ENCODE measurements at places on chromosomes 4 and X.

DNA sequence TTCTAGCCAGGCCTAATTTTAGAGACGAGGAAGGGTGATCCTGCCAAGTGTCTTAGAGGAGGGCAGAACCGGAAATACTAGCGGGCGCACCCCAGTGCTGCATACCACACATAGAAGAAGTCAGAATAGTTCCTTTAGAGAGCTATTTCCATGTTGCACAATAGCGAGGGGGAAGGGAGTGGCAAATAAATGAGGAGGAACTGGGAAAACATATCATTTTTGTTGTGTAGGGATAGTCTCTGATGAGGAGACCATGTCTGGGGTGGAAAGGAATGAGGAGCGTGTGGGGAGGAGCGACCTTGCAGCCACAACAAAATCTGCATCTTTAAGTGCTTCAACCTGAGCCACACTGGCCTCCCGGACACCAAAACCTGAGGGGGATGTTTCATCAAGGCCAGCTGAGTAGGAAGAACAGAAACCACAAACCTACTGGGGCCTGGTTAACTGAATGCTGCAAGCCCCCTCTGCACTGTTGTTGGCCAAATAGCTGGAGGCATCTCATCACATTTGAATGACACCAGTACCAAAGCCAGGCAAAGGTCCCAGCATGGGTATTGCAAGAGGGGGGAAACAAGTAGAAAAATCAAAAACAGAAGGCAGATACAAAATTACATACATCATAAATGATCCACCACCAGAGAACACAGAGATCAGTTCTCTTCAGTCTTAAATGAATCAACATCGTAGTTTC is 26.7 kb upstream of the C1QTNF7 start:
- DNase-seq, result peak; percentile 57

GRCh38 chrX:38845426-38845825 is 44.2 kb downstream of the MID1IP1 start:
- no peak for DNase-seq

DNA sequence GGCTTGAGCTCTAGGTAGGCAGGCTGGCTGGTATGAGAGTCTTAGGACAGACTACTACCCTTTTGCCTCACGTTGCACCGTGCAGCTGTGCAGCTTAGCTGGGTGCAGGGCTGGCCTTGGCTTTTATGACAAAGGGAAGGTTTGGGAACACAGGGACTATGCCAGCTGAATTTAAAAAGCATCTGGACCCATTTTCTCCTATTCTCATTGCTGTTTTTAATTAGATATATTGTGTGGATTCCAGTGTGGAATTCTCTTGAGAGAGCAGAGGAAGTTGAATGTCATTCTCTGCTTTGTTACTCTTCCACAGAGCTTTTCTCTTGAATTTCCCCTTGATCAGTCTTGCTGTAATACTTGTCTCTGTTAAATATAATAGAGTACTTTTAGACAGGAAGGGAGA is 192.7 kb downstream of the ZNF330 start:
- DNase-seq, result no peak

GRCh38 chrX:72057331-72057730 is 74.4 kb downstream of the RTL5 start:
- DNase-seq, result no peak

DNA sequence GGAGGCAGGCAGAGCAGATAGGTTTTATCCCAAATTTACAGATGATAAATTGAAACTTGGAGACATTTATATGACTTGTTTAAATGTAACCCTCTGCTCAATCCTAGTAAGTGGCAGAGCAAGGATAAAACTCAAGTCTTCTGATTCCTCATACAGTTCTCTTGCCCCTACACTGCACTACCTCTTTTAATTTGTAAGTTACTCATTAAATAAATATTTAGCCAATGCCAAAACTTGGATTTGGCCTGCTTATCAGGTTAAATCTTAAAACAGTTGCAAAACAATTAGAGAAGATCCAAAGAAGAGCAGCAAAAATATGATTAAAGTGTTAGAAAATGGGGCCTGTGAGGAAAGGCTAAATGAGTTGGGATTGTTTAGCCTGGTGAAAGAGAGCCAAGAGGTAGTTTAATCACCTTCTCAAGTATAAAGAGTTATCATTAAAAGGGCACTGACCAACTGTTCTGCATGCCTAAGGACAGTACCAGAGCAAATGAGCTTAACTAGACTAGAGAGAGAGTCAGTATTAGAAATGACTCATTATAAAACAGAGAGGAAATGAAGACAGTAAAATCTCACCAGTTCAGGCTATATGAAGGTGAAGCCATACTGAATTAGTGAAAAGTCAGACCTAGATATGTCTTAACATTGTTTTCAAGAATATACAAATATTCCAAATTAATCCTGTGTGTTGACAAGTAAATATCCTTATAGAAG is 146.3 kb downstream of the GRIA3 start:
- no peak for DNase-seq

DNA sequence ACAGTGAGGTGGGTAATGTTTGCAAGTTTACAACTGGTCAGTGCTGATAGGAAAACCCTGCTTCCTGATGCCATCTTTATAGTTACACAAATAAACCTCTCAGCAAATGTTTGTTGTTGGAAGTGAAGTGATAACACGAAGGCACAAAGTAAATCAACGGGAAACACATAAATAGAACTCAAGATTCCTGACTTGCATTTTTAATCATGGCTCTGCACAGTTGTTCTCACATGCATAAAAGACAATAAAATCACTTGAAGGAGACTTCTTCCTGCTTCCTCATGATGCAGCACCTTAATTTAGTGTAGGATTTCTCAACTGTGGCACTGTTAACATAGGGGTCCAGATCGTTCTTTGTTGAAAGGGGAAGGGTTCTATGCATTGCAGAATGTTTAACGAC is 907.7 kb downstream of the RAB28 start:
- DNase-seq, result no peak

- no peak for DNase-seq
Measured at GRCh38 chr4:40183615-40184411, 13.0 kb upstream of the RHOH start.

- DNase-seq, result no peak
Measured at GRCh38 chr4:85491527-85491926, 16.6 kb downstream of the ARHGAP24 start.

DNA sequence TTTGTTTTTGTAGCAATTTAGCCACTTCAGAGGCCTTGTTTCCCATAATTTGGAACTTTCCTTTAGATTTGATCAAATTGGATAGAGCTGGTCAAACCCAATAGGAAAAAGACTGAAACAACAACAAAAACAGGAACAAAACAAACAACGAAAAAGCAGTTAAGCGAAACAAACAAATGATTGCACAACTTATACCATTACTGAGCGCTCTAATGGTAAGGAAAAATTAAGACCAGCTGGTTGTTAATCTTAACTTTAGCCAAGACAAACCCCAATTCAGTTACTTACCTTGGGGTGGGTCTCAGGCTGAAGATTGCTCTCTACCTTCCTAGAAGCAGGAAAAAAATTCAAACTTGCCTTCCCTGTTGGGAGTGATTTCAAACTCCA is 38.3 kb downstream of the SPCS3 start:
- no peak for DNase-seq

- DNase-seq, result no peak
Measured at GRCh38 chr4:140094438-140095420, 59.3 kb downstream of the MAML3 start.

DNA sequence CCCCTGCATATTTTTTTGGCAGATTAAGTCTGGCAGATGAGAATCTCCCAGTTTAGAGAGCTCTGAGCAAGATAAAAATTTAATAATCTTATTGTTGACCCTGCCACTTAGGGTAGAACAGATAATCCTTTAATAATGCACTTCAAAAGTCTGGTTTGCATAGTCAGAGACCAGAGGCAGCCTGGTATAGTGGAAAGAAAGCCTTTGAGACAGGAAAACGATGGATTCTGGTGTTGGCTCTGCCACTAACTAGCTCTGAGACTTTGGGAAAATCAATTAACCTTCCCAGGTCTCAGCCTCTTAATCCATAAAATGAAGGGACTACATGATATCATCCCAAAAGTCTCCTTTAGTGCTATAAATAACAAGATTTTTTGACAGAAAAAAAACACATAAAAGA is 824.5 kb downstream of the STIM2 start:
- no peak for DNase-seq

DNA sequence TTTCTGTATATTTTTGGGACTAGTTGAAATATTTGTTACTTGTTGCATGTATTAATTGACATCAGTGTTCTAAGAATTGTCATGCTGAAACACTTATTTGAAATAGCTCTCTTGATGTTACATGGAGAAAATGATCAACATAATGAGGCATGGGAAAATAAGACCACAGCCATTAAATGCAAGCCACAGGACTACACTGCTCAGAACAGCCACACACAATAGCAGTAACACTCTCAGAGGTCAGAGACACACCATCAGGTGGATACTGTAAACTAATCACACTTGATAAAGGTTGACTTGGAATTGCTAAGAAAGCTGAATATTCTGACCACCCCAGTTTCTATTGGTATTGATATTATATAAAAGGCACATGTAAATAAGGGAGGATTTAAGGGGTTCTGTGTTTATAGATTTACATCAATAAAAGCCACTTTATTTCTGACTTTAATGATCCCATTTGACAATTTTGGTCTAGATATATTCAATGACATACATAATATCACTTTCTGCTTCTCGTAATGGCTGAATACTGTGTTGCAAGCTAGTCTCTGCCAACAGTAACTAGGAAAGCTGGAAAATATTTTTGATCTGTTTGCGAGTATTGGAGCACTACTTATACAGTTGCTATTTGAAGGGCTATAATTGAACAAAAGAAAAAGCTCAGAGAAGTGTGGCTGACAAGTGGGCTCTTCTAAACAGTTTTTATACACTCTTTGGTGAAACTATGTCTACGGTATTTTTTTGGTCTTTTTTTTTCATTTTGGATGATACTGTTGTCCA is 876.5 kb upstream of the INTU start:
- no peak for DNase-seq

DNA sequence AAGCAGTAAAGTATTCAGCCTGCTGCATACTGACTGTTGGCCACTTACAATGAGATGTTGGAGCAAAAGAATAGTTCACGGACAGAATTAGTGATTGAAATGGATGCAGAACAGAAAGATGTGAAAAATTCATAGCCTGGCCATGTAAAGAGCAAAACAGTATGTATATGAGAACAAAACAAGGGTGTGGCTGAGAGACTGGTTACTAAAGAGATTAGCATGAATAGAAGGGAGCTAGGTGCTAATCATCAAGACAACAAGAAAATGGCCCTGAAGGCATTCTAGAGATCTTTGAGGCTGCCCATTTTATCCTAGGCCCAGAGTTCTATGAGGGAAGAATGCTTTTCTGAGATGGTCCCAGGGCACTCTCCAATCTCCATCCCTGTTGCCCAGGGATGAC is 208.5 kb downstream of the ARHGEF9 start:
- no peak for DNase-seq

DNA sequence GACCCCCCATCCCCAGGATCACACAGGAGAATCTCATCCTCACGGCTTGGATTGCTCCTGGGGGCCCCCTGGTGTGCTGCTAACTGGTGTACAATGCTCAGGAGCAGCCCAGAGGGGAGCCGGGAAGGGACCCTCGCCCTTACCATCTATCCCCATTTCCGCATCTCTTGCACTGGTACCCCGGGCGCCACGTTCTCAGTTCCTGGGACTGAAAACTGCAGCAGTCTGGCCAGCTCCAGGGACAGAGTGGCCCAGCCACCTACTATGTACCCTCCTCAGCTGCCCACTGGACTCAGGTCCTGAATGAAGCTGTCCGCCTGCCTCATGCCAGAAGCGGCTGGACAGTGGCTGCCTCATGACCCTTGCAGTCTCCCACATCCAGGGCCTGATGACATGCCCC is 2.7 kb downstream of the SMIM10L2A start:
- DNase-seq, result no peak

- peak; percentile 77 for DNase-seq
Measured at GRCh38 chrX:11341274-11342201, 48.3 kb downstream of the AMELX start.

DNA sequence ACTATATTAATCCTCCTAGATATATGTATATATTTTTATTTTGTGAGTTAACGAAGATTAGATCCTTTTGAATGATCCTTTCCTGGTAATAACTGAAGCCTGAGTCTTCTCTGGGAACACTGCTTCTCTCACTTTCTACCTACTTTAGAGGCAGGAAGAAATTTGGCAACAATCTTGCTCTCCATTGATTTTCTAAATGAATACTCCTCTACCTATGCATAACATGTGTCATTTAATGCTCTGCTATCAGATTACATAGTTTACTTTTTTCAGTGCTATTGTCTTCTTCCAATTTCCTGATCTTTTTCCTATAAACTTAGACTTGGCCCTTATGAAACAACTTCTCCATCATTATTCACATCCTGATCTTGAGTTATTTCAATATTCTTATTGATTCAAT is 60.4 kb upstream of the PDHA2 start:
- DNase-seq, result no peak

GRCh38 chrX:140447150-140447549 is 57.7 kb downstream of the SOX3 start:
- no peak for DNase-seq

GRCh38 chr4:42915484-42915883 is 23.0 kb downstream of the GRXCR1 start:
- no peak for DNase-seq

GRCh38 chr4:70518716-70519115 is 347 bp downstream of the AMTN start:
- DNase-seq, result no peak

GRCh38 chr4:118265312-118266144 is 87.3 kb downstream of the PRSS12 start:
- no peak for DNase-seq

- no peak for DNase-seq
Measured at GRCh38 chrX:37776283-37776986, 3.4 kb upstream of the CYBB start.

GRCh38 chr4:8574796-8575370 is 5.3 kb upstream of the GPR78 start:
- DNase-seq, result no peak

GRCh38 chr4:68536375-68536774 is 39.7 kb downstream of the UGT2B17 start:
- DNase-seq, result no peak

DNA sequence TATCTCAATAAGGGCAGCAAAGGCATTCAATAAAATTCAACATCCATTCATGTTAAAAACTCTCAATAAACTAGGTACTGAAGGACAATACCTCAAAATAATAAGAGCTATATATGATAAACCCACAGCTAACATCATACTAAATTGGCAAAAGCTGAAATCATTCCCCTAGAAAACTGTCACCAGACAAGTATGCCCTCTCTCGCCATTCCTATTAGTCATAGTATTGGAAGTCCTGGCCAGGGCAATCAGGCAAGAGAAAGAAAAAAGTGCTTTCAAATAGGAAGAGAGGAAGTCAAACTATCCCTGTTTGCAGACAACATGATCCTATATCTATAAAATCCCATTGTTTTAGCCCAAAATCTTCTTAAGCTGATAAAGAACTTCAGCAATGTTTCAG is 116.8 kb downstream of the TENT5D start:
- no peak for DNase-seq

DNA sequence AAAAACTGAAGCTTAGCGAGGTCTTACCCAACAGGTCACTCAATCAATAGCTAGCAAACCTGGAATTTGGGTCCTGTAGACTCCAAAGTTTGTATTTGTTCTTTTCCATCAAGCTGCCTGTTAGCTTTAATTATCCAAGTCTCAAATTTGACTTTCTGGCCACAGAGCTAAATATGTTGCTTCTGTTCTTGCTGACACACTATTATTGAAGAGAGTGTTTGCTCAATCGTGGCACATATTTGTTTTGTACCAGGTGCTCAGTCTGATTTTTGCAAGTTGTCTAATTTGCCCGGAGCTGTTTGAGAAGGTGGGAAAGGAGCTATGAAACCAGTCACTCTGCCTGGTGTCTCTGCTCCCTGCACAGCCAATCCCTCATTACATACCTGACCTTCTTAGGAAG is 41.7 kb upstream of the FRMD7 start:
- no peak for DNase-seq

All from uterus (tissue), 4 donors.